KBM-7 (cell line): ENCODE measurements at places on chromosomes 12 and 14.

DNA sequence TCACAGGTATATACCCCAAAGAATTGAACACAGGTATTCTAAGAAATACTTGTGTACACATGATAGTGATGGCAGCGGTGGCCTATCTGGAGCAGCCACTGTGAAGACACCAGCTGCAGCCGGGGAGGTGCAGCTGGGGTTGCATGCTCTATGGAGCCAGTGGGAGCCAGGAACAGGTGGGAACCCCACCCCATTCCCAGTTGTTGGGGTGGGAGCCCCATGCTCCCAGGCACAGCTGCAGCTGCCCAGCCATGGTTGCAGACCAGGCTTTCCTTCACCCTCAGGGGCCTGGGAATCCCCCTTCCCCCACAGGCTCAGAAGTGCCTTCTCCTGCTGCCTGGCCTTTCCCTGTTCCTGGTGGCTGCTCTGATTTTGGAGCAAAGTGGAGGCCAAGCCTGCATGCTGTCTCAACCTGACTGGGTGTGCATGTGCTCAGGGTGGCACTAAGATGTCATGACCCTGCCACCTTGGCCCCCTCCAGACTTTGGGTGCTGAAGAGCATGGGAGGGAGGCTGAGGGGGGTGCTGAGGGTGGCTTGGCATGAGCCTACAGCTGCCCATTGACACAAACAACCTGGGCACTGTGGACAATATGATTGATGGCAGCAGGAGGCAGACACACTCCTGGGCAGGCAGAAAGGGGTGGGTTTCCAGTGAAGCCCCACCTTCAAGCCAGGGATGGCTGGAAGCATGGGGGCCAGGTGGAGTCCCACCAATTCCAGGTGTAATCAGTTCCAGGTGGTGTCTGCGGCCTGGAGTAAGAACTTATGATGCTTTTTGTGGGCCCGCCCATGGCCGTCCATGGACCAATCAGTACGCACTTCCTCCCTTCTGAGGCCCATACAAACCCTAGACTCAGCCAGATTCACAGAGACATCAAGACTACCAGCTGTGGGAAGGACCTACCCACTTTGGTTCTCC is 234.7 kb downstream of the ADGRD1 start:
- no peak for DNase-seq

- DNase-seq = no peak
These were observed 49.8 kb downstream of the SDR9C7 start for GRCh38 chr12:56884421-56884820.

DNA sequence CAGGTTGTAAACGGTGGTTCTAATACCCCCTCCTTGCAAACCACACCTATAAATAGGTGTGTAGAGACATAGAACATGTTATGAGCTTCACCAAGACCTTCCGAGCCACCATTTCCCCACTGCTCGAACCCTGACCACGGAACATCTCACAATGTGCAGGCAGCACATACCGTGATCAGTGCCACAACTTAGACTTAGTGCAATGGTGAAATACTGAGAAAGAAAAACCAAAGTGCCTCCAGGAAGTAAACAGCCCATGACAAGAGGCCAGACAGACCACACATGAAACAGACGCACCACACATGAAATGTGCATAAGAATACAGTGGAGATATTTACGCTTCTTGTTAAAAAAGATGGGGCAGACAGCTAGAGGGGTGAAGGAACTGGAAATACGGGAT is 166.9 kb upstream of the CCND2 start:
- DNase-seq = no peak

- no peak for DNase-seq
These were observed 58.2 kb upstream of the FLRT2 start for GRCh38 chr14:85471744-85472143.

- DNase-seq = no peak
These were observed 1353.9 kb downstream of the AACS start for GRCh38 chr12:126419131-126419530.

DNA sequence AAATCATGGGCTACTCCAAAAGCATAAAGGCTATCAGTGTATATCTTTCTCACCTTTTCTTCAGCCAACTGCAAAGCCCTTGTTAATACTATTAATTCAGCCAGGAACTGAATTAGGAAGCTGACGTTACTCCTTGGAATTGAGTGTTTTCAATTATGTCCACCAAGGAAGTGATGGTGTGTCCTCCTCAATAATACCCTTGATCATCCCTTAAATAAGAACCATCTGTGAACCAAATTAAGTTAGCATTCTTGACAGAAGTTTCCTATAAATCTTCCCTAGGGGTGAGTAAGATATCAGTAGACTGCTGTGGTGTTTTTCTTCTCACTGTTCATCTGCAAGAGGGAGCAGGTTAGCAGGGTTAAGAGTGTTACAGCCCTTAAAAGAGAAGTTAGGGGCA is 252.3 kb upstream of the AVPR1A start:
- no peak for DNase-seq
